ENCODE measurements at places on chromosomes 1 and 21.

- DNase-seq = no peak
Measured at GRCh38 chr1:174913225-174913903, 86.4 kb upstream of the CACYBP start.

DNA sequence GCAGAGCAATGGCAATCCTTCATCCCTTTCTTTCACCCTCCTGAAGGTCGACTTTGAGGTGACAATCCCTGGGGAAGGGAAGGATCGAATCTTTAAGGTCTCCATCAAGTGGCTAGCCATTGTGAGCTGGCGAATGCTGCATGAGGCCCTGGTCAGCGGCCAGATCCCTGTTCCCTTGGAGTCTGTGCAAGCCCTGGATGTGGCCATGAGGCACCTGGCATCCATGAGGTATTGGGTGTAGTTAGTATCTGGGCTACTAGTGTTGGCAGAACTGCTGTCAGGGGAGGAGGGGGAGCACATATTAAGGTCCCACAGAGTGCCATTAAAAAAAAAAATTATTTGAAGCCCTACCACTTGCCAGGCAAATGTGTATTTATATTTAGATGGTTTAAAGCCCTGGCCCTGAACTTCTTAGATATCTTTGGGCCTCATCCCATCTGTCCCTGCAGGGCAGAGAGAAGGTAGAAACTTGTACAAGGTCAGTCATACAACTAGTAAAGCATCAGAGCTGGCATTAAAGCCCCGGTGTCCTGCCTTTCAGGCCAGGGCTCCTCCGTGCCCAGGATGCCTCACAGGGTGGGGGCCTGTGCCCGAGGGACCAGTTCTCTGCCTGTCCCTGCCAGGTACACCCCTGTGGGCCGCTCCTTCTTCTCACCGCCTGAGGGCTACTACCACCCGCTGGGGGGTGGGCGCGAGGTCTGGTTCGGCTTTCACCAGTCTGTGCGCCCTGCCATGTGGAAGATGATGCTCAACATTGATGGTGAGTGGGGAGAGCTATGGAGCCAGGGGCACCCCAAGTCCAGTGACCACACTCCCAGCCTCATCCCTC is 10.3 kb downstream of the AGO1 start:
- no peak for DNase-seq

- DNase-seq = no peak
Measured at GRCh38 chr1:212161231-212161781, 123.9 kb upstream of the PPP2R5A start.

DNA sequence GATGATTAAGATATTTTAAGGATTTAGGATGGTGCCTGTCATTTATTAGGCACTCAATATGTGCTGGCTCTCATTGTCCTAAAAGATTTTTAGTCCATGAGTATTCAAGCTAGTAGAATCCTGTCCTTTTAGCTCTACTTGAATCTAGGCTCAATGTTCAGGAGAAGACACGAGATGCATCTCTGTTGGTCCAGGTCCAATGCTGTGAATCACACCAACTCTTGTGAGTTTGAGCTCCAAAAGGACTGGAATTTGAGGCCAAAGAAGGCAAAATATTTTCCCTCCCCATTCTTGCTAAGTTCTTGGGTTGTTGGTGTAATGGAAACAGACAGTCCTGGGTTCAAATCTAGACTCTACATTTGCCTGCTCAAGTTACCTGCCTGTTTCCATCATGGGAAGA is 1.4 kb upstream of the PODN start:
- DNase-seq = no peak

DNA sequence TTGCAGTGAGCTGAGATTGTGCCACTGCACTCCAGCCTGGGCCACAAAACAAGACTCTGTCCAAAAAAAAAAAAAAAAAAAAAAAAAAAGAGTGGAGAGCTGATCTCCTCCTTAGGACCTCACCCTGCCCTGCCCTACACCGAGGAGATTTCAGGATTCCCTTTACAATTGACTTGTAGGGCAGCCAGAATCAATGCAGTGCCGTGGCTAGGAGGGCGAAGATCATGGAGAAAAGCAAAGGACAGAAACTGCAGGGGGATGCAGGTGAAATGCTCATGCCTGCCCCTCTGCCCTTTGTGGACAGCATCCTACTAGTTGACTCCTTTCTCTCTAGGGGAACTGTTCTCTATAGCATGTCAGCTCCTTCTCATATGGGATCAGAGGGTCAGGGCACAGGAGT is 9.6 kb downstream of the FHAD1 start:
- DNase-seq = no peak
